ENCODE measurements at places on chromosomes 6 and 20.

DNA sequence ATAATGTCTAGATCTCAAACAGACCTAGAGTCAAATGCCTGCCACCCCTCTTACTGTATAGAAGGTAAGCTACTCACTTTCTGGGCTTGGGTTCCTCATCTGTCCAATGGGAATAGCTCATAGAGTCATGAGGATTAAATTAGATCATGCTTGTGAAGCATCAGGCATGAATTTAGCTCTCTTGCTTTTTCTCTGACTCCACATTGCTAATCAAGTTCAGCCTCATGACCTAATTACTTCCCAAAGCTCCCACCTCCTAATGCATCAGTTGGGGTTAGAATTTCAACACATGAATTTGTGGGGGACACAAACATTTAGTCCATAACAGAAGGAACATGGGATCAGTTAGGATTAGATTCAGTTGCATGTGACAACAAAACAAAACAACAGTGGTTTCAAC, 4.6 kb upstream of the DDX27 start:
- DNase-seq = no peak

DNA sequence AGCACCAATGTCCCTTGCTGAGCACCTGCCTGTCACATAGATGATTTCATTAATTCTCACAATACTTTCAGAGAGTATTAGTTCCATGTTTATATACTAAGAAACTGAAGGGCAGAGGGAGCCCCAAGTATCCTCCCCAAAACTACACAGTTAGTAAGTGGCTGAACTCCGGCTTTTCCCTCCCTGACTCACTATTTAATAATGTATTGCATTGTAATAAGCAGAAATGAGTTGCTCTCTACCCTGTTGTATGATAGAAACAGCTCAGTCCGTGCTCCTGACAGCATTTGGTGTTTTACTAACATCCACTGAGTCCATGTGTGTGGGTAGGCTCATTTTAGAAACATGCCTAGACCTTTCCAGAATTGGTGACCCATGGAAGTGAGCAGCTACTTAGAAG, 76.8 kb downstream of the OLIG3 start:
- DNase-seq = no peak

DNA sequence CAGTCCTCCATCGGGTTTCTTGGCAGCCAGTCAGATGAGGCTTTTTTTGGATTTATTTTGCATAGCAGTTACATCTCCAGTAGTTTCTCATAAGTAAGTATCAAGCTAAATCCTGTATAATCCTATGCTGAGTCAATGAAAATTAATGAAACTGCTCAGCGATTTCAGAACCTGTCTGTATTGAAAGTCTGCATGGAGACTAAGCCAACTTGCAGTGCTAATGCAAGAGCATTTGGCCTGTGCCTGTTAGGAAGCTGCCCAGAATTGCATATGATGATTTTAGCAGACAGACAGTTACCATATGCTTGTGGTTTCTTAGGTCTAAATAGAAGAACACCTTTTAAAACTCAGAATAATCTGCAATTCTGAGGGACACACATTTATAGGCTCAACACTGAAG, 25.2 kb upstream of the LRRN4 start:
- DNase-seq = no peak

DNA sequence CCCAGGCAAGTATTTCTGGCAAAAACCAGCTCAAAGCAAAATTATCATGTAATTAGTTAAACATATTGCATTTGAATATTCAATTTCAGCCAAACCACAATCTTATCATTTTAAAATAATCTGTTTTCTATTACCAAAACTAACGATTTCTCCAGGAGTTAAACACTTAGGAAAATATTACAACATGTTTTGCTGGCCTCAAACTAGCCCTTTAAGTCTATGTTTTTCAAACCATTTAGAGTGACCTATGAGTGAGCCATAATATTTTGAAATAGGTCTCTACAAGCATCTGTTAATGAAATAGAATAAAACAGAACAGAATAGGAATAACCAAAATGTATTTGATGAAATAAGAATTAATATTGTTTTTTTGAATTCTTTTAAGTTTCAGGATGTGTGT, 370.9 kb downstream of the COL12A1 start:
- no peak for DNase-seq

GRCh38 chr6:142874676-142875075, 70.3 kb downstream of the HIVEP2 start:
- no peak for DNase-seq

DNA sequence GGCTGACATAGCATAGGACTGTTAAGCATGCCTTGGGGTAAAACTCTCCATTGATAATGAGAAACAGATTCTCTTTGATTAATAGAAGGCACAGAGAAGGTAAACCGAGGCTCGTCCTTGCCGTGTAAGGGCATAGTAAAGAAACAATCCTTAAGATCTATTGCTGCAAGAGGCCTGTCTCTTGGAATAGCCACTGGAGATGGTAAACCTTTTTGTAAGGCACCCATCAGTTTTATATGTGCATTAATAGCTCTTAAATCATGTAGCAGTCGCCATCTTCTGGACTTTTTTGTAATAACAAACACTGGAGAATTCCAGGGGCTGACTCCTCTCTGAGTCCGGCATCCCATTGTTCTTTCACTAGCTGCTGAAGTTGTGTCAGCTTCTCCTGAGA, 8.4 kb upstream of the ABHD12 start:
- no peak for DNase-seq

- no peak for DNase-seq
Observed at GRCh38 chr6:14692208-14692607, 553.7 kb upstream of the JARID2 start.

GRCh38 chr6:44301782-44302564, 11.2 kb downstream of the AARS2 start:
- no peak for DNase-seq

DNA sequence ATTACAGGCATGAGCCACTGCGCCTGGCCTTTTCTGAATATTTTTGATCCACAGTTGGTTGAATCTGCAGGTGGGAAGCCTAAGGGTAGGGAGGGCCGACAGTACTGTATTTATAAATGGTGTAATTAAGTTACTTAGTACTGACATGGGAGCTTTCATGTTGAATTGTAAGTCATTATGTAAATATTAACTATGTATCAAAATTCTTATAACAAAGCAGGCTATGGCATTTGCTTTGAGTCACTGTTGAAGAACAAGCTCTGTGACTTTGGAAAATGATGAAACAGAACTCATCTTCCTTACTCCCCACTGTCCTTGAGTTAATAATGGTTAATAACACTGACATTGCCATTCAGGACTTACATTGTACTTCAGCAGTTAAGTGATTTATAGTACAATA, 63.0 kb upstream of the TXNDC5 start:
- DNase-seq = no peak

Measured in stimulated activated CD4-positive, alpha-beta T cell treated with anti-CD3 and anti-CD28 coated beads, Interleukin-15, amount 100 ng/mL, for 1 hour (primary cell).